Activated naive CD4-positive, alpha-beta T cell treated with anti-CD3 and anti-CD28 coated beads, Interleukin-2, amount 50 U/mL, for 72 hours (primary cell): ENCODE measurements at places on chromosomes 7 and 10.

DNA sequence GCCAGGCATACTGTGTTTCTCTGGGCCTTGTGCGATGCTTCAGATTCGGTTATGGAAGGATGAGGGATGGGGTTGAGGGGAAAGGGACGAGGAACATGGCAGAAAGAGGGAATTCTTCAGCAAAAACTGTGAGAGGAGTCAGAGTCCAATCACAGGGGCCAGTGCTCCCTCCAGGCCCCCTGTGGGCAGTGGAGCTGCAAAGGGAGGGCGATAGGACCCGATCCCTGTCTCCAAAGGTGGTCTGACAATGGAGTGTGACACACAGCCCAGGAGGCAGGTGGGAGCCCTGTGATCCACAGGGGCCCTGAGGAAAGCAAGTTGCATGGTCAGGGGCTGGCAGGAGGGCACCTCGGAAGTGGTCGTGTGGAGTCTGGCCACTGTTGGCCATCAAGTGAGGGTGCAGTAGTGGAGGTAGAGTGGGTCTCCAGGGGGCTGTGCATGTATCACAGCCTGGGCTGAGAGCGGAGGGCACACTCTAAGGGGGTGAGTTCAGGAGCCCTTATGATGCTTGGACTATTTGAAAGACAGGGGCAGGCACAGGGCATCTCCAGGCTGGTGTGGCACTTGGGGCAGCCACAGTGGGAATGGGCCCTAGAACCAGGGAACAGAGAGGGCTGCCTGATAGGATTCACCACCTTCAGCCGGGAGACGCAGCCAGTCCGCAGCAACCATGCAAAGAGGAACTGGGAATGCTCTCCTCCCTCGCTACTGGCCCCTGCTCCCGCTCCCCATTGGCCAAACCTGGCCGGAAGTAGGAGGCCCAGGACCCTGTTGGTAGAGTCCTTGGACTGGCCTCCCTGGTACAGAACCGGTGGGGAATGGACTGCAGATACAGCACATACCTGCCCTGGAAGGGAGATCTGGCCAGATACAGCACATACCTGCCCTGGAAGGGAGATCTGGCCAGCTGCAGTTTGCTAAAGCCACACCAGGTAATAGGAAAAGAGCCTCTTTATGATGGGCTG lies 115.9 kb downstream of the ADCY1 start:
- DNase-seq: no peak

GRCh38 chr7:142455392-142455791 lies 197.5 kb upstream of the PRSS58 start:
- DNase-seq: no peak

DNA sequence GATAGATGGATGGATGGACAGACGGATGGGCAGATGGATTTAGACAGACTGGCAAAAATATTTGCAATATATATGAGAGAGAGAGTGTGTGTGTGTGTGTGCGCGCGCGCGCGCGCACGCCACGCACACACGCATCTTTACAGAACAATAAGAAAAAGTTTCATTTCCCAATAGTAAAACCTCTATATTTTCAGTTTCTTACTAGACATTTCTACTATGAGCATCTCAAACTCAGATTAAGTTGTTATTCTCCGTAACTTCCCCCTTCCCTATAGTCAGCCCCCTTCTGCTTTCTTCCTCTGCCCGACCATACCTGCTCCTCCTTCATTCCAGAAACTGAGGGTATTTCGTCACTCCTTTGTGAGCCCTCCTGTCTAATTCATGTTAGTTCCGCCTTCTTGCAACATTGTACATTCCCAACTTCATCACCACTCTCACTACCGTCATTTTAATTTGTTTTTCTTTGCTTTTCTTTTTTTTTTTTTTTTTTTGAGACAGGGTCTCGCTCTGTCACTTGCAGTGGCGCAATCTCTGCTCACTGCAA lies 154.4 kb upstream of the SH2B2 start:
- DNase-seq: no peak

GRCh38 chr10:69934768-69935167 lies 117.9 kb upstream of the MACROH2A2 start:
- DNase-seq: no peak

DNA sequence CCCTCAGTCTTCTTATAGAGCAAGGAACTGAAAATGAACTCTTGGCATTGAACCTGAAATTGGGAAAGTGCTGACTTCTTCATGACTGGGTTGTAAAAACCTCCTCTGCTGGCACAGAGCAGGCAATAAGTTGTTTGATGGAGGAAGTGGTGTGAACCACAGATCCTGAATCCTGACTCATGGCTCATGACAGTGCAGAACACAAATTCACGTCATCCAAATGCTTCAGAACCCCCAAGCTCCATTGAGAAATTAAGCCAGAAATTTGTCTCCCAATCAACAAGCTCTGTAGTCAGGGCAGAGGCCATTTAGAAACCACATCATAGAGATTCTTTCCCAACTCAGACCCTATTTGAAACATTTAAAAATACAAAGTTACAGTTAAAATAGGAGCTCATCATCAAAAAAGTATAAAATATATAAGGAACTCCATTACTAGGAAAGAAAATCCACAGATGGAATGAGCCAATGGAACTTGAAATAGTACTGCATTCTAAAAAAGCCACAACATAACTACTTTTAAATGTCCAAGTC lies 10.3 kb upstream of the STK17A start:
- DNase-seq: no peak

GRCh38 chr10:69181433-69181832 lies 1.4 kb downstream of the SUPV3L1 start:
- DNase-seq: no peak

- no peak for DNase-seq
Measured at GRCh38 chr10:35184527-35185171, 58.0 kb downstream of the CREM start.

GRCh38 chr7:106747804-106748203 lies 86.8 kb upstream of the CCDC71L start:
- DNase-seq: no peak

GRCh38 chr10:29007748-29008610 lies 280.9 kb upstream of the LYZL1 start:
- DNase-seq: no peak

DNA sequence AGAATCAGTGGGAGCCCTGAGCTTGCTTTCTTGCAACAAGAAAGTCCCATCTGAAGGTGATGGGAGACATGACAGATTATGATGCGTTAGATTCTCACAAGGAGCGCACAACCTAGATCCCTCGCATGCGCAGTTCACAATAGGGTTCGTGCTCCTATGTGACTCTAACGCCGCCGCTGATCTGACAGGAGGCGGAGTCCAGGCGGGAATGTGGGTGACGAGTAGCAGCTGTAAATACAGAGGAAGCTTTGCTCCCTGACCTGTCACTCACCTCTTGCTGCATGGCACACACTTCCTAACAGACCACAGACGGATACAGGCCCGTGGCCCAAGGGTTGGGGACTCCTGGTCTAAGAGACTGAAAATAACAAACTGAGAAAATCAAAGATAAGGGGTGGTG lies 1163.4 kb upstream of the AUTS2 start:
- DNase-seq: no peak

DNA sequence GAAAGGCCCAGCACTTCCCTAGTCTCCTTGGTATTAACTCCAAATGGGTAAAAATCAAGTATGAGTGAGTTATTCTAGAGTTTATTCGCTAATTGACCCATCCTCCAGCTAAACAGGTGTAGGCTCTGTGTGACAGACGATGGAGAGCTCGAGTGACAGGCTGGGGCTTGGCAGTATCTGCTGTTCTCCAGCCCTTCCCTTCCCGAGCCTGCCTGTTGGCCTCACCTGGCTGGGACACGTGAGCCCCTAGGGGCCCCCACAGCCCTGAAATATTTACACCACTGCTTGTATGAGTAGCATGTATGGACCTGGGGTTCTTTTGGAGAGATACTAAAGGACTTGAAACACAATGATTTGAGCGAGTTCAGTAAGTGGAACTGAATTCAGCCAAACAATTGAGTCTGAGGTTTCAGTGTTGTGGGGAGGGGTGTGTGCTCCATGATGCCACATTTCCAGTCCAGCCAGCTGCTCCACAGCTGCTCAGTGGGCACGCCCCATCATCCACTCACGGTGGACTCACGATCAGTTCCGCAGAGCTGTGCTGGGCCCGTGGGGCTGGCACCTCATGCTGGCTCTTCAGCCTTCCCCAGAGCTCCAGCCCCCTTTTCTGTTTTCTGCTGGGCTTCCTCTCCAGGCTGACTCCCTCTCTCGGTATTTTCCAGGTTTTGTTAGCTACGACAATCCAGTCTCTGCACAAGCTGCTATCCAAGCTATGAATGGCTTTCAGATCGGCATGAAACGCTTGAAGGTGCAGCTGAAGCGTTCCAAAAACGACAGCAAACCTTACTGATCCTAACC lies 283.0 kb downstream of the USP6NL start:
- DNase-seq: no peak

DNA sequence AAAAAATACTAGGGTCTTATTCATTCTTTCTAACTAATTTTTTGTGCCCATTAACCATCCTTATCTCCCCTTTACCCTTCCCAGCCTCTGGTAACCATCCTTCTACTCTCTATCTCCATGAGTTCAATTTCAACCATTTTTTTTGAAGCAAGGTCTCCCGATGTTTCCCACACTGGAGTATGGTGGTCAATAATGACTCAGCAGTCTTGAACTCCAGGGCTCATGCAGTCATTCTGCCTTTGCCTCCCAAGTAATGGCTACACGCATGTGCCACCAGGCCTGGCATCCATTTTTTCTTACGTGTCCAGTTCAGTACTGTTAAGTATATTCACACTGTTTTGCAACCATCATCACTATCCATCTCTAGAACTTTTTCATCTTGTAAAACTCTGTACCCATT lies 60.4 kb downstream of the CYTH3 start:
- DNase-seq: no peak

DNA sequence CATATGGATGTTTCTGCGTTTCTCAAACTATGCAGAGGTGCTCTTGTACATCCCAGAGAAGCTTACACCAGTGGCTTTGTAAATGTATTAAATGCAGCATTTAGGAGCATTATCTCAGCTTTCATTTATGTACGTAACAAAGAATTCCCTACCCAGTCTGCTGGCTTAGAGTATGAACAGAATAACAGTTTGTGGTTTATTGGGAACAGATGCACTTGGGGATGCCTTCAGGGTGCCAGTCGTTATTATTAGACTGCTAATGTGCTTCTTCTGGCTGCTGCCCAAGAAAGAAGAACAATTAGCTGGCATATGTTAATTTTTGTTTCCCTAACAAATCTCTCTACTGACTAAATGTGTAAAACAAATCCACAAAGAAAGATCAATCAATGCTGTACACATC lies 241.9 kb downstream of the FOXP2 start:
- no peak for DNase-seq

DNA sequence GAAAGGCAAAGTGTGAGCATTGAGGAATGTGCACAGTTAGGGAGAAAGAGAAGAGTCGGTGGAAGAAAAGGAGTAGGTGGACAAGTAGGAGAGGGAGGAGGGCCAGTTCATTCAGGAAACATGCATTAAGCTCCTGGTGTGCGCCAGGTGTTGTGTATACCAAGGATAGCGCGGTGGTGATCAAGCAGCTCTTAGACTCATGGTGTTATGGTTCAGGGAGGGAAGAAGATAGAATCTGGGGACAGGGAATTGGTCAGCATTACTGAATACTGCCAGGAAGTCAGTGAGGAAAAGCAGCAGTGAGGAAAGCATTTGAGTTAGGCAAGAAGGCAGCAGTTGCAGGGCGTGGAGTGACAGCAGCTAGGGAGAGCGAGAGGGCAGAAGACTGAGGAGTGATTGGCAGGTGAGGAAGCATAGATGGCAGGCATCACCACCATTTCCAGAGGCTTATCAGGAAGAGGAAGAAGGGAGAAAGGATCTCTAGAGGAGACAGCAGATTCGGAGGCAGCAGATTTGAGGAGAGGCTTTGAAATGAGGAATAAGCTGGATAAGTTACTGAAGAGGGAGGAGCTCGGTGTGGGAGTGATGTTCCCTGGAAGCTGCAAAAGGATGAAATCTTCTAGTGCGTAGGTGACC lies 265.6 kb downstream of the GFRA1 start:
- no peak for DNase-seq

- no peak for DNase-seq
Measured at GRCh38 chr7:155811560-155811894, 736 bp downstream of the SHH start.

DNA sequence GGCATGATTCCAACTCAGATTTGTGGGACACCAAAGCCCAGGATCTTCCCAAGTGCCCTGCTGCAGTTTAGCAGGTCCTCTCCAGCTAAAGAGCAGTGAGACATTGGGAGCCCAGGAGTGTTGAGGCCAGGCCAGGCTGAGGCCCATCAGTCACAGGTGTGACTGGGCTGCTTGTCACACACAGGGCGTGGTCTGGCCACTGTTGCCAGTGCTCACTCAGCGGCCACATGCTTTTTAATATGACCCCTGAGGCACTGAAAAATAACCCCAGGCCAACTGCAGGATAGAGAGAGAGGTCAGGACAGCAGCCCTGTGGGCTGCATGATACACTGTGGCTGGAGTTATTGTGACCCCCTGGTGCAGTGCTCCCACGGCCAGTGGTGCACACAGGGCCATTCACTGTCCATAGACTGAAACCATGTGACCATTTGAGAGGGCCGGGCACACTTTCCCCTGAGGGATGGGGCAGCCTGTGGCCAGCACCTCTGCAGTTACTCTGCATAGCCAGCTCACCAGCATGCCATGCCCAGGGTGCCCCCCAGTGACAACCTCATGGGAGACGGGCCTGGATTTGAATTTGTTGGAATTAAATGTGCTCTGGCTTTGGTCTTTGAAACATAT lies 4.2 kb downstream of the GDF2 start:
- DNase-seq: no peak

GRCh38 chr10:70477661-70478162 lies 855 bp upstream of the PALD1 start:
- peak; percentile 69 for DNase-seq

DNA sequence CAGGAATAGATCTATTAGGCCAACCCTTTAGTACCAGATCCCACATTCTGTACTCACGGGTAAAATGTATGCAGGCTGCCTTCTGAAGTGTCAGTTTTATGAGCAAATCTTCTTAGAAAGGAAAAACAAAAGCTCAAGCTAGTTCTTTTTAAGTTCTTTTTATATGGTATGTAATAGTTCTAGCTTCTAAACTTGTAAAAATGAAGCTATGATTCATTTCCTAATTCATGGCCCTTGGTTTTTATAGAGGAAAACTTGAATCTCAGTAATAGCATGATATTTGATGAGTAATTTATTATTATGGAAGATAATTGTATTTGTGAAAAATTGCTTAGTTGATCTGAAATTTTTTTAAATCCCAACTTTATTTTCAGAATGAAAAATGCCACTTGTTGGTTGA lies 54.3 kb downstream of the SLK start:
- no peak for DNase-seq

- DNase-seq: no peak
Measured at GRCh38 chr7:157630301-157630853, 293.6 kb downstream of the DNAJB6 start.

DNA sequence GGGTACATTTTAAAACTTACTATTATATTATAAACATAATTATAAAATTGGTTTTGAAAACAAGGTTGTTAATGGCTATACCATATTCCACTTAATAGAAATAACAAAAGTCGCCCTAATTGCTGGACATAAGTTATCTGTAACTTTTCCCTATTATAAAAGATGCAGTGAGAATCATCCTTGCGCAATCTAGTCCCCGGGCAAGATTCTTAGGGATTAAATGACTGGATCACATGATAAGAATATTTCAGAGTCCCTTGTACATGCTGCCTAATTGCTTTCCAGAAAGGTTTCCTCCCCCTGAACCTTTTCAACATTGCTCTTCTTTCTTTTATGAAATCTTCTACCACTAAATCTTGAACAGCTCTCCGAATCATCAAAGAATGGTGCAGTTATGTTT lies 479.8 kb upstream of the MKI67 start:
- no peak for DNase-seq

- no peak for DNase-seq
Measured at GRCh38 chr7:23532490-23533237, 883 bp upstream of the TRA2A start.
